ENCODE measurements at places on chromosomes 12 and 14.

DNA sequence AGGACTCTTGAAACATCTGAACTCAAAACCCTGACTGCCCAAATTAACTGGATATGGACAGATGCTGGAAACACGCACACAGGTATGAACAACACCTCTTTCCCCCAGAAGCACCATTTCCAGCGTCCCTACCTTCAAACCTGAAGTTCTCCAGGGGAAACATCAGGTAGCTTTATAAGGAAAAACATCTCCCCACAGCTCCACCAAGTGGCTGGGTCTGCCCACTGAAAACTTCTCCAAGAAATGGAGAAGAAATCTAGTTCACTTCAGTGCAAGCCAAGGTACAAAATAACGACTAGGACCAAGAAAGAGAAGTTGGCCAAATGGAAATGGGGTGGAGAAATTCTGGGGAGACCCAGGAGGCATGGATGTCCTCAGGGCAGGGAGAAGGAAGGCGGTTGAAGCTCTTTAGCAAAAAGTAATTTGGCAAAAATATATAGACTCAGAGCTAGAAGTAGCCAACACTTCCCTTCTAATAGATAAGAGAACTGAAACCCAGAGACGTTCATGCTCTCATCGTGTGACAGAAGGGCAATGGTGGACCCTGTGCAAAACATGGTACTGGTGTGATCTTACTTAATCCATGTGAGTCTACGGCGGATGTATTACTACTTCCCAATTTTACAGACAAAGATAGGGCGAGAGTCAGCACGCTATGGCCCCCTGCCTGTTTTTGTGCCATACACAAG is 10.5 kb upstream of the NUAK1 start:
- DNase-seq: no peak

GRCh38 chr12:46269429-46270241 is 792 bp upstream of the SLC38A1 start:
- peak; percentile 73 for DNase-seq

DNA sequence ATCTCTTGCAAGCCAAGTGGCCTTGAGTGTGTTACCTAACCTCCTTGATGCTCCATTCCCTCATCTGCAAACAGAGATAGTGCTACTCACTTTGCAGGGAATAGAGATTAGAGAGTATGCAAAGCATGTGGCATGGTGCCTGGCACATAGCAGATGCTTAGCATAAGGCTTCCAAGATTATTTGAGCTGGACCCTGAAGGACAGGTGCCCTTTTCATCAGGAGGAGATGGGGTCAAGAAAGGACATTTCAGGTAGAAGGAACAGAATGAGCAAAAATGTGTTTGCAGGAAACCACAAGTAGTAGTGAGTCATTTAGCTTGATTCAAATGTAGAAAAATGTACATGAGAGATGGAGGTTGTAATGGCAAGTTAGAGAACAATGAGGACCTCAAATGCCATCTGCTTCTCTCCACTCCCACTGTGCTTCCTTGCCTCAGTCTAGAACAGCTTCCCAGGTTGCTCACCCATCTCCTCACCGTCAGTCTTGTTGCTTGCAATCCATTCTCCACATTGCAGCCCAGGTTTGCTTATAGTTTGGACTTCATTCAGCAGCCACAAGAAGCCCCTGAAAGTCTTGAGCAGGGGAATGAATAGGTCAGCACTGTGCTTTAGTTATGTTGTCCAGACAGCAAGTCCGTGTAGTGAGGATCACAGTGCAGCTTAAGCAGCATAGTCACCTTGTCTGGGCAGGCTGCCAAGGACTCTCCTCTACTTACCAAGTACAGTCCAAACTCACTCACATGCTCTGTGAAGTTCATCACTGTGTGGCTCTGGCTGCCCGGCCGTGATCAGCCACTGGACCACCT is 536.3 kb upstream of the CCDC196 start:
- DNase-seq: peak; percentile 40

- no peak for DNase-seq
These were observed 171.1 kb upstream of the G2E3 start for GRCh38 chr14:30387871-30388270.
